ENCODE measurements at places on chromosomes 7 and 10.

DNA sequence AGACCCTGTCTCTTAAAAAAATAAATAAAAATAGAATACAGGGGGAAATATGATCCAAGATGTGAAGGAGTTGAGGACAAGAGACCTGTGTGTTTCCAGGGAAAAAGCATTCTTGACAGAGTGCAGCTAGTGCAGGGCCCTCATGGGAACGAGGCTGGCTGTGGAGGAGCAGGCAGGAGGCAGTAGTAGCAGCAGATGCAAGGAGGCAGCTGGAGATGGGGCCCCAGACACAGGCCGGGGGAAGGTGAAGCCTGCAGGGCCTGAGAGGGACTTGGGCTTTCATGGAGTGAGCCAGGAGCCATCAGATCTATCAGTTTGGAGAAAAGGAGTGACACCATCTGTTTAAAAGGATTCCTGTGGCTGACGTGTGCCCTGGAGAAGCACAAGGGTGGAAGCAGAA is 71.4 kb upstream of the ZNF438 start:
- no peak for DNase-seq

- no peak for DNase-seq
Measured at GRCh38 chr10:33234831-33235237, 99.6 kb downstream of the NRP1 start.

DNA sequence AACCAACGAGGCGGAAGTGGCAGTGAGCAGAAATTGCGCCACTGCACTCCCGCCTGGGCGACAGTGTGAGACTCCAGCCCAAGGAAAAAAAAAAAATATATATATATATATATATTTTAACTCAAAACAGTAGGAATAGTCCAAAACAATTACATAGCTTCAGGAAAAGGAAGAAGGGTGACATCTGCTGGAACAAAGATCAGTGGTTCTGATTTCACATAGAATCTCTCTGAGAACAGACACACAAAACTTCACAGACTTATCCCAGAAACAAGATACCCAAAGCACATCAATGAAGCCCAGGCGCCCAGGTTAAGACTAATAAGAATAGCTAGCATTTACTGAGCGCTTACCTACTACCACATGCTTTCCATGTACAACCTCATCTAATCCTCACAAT is 45.0 kb downstream of the DNMBP start:
- no peak for DNase-seq

- DNase-seq: no peak
Measured at GRCh38 chr10:78182841-78183240, 149.2 kb downstream of the RPS24 start.

GRCh38 chr10:31994926-31995325 is 61.3 kb downstream of the KIF5B start:
- no peak for DNase-seq

GRCh38 chr10:506451-507354 is 182.8 kb downstream of the DIP2C start:
- no peak for DNase-seq

GRCh38 chr10:98033515-98033914 is 3.1 kb upstream of the CRTAC1 start:
- DNase-seq: no peak

- no peak for DNase-seq
Measured at GRCh38 chr10:122462533-122463465, 1.4 kb downstream of the HTRA1 start.

- DNase-seq: no peak
Measured at GRCh38 chr7:143435266-143435665, 8.0 kb upstream of the TAS2R60 start.

GRCh38 chr7:158073845-158074840 is 513.5 kb downstream of the PTPRN2 start:
- no peak for DNase-seq

GRCh38 chr7:22640269-22640668 is 86.7 kb upstream of the IL6 start:
- no peak for DNase-seq

- DNase-seq: no peak
Measured at GRCh38 chr7:137093198-137093597, 224.7 kb downstream of the CHRM2 start.

DNA sequence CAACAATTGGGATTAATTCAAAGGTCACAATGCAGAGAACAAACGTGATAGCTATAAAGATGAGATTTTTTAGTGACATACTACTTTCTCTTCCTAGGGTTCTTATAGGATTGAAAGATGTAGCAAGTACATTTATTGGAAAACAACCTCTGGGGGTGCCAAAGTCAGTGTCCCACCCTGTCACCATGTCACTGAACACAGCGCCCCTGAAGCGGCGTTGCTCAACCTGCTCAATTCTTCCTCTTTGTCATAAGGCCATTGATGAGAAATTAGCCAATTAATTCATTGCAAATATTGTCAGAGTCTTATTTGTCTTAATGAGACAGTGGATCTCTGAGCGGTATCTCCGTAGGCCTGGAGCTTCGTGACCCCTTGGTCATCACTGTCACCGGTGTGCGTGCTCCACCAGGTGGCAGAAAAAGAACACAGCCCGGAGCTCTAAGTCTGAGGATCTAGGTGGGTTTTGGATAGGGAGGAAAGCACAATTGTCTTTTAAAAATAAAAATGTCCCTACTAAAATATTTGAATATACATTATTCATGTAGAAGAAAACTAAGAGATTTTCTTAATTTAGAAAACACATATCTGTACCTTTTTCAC is 362.6 kb downstream of the PAXIP1 start:
- DNase-seq: no peak

DNA sequence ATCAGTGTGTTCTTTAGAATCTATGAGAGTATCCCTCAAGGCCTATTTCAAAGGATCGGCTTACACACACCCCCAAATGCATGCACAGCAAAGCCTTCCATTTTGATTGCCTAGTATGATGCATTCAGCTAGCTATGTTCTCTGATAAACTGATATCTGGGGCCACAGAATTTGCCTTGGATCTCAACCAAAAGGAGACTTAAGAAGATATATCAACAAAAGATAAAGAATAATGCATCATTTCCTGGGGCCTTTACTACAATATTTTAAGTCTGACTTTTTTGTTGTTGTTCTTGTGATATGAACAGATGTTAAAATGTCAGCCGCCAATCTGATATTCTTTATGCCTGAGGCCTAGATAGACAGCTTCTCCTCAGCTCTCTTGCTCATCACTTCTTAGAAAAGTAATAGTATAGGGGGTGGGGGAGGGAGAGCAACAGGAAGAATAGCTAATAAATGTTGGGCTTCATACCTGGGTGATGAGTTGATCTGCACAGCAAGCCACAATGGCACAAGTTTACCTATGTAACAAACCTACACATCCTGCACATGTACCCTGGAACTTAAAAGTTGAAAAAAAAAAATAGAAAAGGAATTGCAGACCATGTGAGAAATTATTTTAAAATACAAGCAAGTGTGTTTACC is 792.9 kb upstream of the GHITM start:
- DNase-seq: no peak

DNA sequence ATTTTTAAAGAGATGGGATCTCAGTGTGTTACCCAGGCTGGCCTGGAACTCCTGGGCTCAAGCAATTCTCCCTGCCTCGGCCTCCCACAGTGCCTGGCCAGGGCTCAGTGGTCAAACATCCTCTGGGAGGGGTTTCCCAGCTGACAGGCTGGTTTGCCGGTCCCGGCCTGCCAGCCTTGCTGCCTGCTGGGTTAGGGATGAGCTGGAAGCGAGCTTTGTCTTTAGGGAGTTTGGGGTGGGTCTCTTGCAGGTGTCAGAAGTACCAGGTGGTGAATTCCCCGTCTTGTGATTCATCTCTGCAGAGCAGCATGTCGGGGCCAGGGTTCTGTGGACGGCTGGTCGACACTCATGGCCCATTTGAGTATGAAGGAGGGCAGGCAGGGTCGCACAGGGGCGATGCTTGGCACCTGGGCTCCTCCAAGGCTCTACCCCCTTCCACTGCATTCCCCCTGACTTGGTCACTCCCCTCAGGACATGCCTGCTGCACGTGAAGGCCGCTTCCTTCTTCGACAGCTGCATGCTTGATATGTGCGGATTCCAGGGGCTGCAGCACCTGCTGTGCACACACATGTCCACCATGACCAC is 30.3 kb downstream of the ZAN start:
- no peak for DNase-seq

DNA sequence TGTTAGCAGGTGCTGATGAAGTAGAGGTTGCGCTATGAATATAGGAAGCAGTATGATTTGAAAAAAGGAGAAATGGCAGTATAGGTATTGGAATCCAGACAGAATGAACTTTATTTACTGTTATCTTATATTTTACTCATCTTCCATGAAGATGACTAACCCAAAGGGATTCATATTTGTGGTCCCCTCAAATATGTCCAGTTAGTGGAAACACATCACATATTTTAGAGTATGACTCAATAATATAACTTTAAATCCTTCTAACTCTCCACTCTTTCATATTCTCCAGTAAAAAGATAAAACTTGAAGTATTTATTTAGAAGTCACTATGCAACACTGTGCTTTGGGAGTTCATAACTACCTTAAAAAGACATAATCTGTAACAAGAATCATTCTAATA is 286.5 kb upstream of the LRRTM3 start:
- no peak for DNase-seq

- no peak for DNase-seq
Measured at GRCh38 chr10:73785721-73786511, 510 bp downstream of the ZSWIM8 start.

DNA sequence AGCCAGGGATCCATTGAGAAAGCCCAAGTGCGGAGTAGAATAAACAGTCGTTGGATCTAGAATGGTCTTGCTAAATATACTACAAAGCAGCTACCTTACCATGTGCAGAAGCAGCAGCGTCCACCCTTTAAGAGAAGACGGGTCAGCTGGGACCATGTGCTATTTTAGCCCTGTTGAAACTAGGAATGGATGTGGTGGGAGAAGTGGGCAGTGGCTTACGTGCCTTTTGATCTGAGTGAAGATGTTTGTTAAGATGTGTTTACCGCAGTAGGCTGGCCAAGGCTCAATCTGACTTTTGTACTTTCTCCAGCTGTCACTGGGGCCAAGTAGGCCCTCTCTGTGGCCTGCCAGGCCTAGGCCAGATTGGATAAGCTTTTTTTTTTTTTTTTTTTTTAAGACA is 9.2 kb downstream of the HABP2 start:
- DNase-seq: no peak

DNA sequence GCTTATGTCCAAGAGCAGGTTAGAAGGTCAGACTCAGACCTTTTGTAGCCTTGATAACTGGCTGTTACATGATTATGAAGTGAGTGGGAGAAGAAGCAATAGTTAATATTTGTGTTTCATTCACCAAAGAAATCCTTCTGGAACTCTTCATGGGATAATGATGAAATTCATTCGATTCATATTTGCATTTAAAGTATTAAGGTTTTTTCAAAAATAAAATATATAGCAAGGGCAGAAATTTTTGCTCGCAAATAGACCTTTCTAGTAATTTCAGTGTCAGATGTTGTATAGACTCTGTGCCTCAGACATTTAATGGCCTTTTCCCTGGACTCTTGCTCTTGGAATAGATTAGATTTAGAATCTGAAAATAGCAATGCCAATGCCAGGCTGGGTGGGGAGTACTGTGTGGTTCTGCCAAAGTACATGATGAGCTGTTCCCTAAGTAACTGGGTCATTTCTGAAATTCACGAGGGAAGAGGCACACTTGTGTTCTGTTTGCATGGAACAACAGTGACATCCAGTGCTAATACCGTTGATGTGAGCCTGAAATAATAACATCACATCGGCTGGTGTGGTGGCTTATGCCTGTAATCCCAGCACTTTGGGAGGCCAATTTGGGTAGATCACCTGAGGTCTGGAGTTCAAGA is 119.2 kb downstream of the MBL2 start:
- no peak for DNase-seq

DNA sequence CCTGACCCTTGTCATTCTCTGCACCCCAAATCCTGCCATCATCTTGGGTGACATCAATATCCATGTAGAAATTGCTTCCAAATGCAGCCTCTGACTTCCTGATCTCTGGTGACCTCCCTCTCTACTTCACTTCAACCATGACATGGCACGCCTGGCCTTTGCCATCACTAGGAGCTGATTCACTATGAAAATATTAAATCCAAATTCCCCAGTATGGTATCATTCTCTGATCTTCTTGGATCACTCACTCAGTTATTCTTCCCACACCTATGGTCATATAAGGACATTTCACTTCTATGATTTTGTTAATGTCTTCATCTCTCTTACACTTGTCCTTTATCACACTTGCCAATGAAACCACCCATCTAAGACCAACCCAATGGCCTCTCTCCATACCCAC is 73.7 kb upstream of the ODAD2 start:
- no peak for DNase-seq

DNA sequence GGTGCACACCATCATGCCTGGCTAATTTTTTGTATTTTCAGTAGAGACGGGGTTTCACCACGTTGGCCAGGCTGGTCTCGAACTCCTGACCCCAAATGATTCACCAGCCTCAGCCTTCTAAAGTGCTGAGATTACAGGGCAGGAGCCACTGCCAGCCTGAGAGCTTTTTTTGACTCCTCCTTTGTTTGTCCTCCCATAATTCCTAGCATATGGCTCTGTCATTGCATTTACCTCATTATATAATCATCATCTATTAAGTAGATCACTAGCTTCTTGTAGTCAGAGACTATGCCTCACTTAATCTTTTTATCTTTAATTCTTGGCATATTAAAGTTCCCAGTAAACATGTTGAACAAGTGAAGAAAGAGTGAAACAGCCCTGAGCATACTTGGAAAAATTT is 82.1 kb downstream of the CPEB3 start:
- no peak for DNase-seq

- DNase-seq: no peak
Measured at GRCh38 chr7:4270268-4270667, 411.8 kb upstream of the FOXK1 start.

DNA sequence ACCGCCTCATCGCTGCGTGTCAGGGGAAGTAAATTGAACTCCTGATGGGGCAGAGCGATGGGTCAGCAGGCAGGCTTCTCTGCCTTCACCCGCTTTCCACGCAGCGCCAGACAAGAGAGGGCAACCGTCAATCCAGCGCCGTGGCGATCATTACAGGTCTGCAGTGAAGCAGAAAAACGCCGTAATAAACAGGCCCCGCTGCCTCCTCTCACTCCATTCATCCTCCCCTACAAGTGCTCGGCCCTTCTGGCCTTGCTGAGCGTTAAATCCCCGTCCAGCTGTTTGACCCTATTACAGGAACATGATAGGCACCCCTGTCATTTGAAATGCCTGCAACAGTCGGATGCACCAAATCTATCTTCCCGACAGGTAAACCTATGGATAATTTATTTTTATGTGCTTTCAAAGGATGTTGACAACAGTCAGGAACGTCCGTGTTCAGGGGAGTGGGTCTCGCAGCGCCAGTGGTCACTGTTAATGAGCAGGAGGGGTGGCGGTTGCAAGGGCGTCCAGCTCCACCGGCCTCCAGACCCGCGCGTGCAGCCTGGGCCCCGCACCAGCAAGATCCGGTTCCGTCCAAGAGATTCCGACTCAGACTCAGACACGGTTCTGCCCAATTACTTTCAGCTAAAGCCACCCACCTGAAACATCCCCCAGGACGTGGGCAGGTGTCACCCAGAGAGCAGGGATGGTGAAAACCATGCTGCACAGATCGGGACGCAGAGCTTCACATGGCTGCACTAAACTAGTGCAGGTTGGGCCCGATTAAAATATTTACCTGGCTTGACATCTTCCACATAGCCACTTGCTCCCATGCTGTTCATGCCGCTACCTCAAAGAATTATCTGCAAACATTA is 508.0 kb upstream of the MGMT start:
- no peak for DNase-seq

GRCh38 chr7:373818-374705 is 84.1 kb downstream of the FOXL3 start:
- DNase-seq: no peak

Data from GM19239 (cell line).